Suppressor macrophage (primary cell): ENCODE measurements at places on chromosomes 5 and 9.
A peak's percentile ranks its signal among the peaks of the same experiment; 100 is the strongest.

GRCh38 chr5:133065471-133065870 is 13.7 kb downstream of the HSPA4 start:
- DNase-seq = no peak

GRCh38 chr5:989961-990530 is 18.6 kb upstream of the NKD2 start:
- peak; percentile 88 for DNase-seq

DNA sequence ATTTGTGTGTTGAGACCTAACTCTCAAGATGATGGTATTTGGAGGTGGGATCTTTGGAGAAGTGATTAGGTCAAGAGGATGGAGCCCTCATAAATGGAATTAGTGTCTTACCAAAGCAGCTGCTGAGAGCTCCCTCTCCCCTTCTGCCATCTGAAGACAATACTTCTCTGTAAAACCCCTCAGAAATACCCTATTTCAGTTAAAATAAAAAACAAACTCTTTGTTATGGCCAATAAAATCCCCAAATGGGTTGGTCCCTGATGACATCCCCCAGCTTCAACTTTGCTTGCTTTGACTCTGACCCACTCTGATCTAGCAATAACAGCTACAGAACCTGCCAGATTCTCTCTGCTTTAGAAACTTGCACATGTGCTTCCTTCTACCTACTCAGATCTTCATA is 100.9 kb downstream of the SNCAIP start:
- DNase-seq = no peak

- peak; percentile 62 for DNase-seq
Measured at GRCh38 chr5:82365744-82366228, 87.6 kb upstream of the RPS23 start.

- DNase-seq = no peak
Measured at GRCh38 chr5:138655530-138656190, 80.5 kb upstream of the HSPA9 start.

GRCh38 chr9:107224252-107224651 is 58.8 kb upstream of the RAD23B start:
- DNase-seq = no peak

GRCh38 chr9:114282926-114283325 is 40.0 kb upstream of the ORM1 start:
- peak; percentile 30 for DNase-seq

DNA sequence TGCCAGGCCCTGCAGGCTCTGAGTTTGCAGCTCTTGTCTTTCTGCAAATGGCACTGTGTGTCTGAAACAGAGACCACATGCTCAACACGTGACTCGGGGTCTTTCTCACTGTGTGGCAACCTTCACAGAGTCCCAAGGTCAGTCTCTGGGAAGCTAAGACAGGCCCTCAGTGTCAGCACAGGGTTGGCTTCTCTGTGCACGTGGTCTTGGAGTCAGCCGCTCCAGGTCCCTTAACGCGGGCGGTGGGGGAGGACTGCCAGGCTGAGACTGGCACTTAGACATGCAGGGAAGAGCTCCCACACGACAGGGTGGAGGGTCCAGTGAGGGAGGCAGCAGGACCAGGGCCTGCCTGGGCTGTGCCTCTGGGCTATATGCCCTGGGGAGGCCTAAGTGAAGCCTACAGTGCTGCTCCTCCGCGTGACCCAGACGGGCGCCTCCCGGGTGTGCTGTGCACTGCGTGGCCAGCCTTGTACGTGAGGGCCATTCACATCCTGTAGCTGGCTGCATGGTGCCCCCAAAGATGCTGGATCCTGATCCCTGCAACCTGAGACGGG is 76.8 kb downstream of the ADAMTS2 start:
- no peak for DNase-seq

GRCh38 chr5:118863345-118863744 is 125.0 kb downstream of the DTWD2 start:
- DNase-seq = no peak

DNA sequence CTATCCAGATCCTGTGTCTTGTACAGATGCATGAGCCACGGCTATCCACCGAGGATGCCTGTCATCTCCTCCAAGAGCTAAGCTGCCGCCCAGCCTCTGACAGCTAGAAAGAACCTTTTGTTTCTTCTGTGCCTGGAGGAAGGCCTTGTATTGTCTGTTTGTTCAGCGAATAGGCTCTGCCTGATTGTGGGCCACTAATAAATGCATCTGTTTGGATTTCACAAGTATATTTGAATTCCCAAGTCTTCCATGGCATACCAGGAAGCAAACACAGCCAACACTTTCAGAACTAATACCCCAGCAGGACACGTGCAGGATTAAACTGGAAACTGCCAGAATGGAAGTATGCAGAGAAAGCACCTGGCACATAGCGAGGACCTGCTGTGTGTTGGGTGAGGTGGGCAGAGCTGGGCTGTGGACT is 92.7 kb upstream of the NEURL1B start:
- DNase-seq = no peak

GRCh38 chr9:124624735-124624992 is 117.5 kb upstream of the NR5A1 start:
- DNase-seq = no peak

DNA sequence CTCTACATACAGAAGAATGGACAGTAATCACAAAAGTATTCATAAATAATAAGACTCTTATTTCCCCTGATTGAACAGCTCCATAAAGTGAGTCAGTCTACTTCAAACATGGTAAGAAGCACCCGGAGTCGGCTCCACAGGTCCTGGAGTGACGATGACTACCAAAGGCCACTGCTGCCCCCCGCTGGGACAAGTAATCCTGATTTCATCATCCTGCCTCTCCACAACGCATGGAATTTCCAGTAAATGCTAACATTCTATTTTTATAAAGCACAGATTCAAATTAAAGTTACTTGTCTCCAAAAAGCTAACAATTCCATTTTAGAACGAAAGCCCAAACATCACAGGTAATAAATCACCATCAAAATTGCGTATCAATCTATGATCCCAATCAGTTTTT is 16.2 kb downstream of the ATPSCKMT start:
- DNase-seq = peak; percentile 17

- peak; percentile 26 for DNase-seq
Measured at GRCh38 chr9:8366161-8366926, 566.8 kb upstream of the DMAC1 start.

GRCh38 chr5:63022403-63022802 is 443.8 kb downstream of the LRRC70 start:
- no peak for DNase-seq

DNA sequence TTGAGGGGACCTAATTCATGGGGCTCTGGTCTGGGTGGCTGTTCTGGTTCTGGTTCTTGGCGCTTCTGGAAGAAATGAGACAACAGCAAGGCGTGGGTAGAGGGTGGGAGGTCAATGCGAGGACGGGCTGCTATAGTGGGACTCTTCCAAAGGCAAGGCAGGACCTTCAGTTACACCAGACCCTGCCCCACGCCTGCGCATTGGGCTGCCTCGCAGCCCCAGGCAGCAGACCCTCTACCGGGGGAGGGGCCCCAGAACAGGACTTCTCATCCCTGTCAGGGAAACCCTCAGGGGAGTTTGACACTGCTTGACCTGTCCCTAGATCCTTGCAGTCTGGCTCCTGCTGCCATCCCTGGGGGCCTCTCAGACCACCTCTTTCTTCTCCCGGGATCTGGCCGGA is 18.5 kb downstream of the CCDC69 start:
- no peak for DNase-seq

GRCh38 chr9:129402931-129403778 is 217.7 kb downstream of the C9orf50 start:
- no peak for DNase-seq

DNA sequence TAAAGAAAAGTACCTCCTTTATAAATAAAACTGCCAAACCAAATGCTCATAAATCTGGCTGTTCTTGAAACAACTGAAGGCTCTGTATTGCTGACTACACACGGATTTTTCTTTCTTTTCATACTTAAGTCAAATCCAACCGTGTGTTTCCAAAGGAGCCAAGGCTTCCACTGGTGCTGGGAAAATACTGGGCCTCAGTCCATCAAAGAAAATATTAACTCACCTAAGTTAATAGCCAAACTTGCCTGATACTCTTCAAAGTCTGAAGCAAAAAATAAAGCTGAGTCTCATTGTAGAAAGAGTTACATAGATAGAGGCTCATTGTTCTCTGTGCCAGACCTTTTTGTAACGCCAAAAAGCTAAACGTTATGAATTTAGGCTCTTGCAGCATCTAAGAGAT is 350.4 kb upstream of the CDH9 start:
- no peak for DNase-seq

DNA sequence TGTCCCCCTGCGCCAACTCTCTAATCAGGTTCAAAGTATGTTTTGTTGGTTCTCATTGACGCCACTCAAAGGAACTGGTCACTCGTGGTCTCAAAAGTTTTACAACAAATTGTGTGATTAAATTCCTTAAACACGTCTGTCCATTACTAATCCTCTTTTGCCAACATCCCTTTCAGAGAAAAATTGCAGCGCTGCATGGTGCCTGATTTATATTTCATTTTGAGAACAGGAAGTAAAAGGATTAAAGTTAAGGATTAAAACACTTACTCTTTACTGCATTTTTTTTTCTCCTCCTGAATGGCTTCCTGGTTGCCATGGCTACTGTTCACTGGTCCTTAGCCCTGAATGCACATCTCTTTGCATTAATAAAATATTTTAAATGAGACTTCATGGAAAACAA is 383.5 kb downstream of the GLIS3 start:
- no peak for DNase-seq
